Stimulated activated CD8-positive, alpha-beta memory T cell treated with anti-CD3 and anti-CD28 coated beads, Interleukin-7, amount 100 ng/mL, for 1 hour (primary cell): ENCODE measurements at places on chromosomes 3 and 15.
A peak's percentile ranks its signal among the peaks of the same experiment; 100 is the strongest.

DNA sequence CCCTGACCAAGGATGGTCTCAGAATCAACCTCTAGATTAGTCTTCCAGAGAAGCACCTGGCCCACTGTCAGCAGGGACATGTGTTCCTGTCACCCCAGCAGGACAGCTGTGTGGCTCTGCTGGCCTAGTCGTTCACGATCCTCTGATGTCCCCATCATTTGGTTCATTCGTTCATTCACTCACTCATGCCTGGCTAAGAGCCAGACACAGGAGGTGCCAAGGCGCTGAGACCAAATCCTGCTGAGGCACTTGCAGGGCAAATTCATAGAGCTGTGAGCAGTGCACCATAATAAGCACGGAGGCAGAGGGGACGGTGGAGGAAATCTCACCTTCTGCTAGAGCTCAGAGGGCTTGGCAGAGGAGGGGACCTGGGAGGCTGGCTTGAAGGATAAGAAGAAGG lies 49.9 kb upstream of the FGD5 start:
- DNase-seq, result no peak

DNA sequence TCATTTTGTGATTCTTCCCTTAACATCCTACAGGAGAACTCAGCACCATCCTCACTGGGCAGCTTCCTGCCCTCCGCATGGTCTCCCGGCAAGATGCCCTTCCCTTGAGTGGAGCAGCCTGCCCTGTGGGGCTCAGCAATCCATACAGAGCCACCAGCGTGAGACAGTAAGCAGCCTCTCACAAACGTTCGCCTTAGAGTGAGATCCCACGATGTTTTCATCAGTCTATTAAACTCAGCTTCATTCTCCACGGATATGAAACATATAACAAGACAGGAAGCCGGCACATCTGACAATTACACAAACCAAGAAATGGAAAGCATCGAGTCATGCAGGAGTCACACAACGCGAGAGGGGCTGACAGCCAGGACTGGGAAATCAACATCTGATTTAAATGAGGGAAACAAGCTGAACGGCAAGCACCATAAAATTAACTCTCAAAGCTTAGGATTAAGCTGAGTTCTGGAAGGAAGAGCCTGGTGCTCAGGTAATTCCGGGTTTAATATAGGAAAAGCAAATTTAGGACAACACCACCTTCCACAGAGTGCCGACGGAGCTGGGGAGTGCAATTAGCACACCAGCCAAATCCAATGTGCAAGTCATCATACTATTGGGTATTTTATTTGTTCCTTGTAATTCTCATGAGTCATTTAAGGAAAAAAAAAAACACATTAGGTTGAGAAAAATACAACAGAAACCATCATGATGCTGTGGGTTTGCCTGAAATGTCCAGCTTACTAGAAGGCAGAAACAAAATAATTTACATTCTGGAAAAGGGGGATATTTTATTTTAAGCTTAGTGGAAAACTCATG lies 272.0 kb downstream of the OCA2 start:
- no peak for DNase-seq

DNA sequence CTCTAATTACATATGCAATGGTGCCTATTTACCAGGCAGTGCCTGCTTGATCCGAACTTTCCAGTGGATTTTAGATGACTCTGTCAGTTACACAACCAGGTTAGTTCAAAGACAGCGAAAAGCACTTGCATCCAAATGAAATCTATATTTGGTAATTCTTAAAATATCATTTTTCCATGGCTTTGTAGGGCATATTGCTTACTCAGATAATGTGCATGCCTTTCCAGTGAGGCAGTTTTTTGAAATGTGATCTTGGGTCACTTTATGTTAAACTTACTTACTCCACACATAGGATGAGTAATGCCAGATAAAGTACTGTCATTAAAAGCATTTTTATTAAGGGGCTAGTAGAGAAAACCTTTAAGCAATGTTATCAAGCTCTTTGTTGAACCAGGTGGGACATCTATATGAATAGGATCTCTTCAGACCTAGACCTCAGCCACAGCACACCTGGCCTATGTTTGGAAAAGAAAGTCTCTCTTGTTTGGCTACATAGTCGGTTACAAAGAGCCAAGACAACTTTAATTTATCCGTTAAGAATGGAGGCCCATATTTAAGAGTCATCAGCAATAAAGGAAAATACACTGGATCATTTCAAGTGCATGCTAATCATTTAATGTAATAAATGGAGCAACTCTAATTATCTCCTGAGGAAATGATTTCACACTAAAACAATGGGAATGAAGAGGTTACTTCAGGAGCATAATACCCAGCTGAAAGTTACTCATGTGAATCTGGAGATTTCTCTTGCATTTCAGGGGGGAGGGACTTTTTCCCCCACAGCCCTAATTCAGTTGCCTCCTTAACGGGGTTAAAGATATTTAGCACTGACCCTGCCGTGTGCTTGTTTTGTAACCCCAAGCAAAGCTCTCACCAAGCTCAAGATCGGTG lies 56.3 kb upstream of the TMCO5A start:
- DNase-seq, result no peak

GRCh38 chr15:36449662-36450145 lies 129.7 kb upstream of the CDIN1 start:
- DNase-seq, result no peak

GRCh38 chr3:100104442-100104798 lies 9.9 kb downstream of the FILIP1L start:
- no peak for DNase-seq

GRCh38 chr3:13145826-13146642 lies 72.8 kb upstream of the IQSEC1 start:
- DNase-seq, result no peak

DNA sequence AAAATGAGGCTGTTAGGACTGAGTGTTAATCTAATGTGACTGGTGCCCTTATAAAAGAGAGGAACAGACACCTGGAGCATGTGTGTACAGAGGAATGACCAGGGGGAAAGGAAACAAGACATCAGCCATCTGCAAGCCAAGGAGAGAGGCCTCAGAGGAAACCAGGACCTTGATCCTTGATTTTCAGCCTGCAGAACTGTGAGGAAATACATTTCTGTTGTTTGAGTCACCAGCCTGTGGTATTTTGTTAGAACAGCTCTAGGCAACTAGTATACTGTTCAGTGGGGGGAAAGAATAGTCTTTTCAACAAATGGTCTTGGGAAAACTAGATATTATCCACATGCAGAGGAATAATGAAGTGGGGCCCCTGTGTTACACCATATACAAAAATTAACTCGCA lies 80.6 kb downstream of the CCR1 start:
- no peak for DNase-seq

DNA sequence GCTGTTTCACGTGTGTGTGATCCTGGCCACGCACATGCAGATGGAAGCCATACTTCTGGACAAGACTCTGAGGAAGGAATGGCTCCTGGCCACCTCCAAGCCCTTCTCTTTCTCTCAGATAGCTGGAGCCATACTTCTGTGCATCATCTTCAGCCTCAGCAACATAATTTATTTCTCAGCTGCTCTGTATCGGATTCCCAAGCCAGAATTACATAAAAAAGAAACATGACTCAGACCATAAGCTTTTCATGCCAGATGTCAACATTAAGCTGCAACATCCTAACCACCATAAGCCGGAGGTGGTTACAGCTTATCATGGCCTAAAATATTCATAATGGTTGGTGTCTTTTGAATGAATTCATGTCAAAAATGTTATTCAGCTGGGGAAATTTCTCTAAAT lies 10.6 kb upstream of the KIF23 start:
- DNase-seq, result no peak

DNA sequence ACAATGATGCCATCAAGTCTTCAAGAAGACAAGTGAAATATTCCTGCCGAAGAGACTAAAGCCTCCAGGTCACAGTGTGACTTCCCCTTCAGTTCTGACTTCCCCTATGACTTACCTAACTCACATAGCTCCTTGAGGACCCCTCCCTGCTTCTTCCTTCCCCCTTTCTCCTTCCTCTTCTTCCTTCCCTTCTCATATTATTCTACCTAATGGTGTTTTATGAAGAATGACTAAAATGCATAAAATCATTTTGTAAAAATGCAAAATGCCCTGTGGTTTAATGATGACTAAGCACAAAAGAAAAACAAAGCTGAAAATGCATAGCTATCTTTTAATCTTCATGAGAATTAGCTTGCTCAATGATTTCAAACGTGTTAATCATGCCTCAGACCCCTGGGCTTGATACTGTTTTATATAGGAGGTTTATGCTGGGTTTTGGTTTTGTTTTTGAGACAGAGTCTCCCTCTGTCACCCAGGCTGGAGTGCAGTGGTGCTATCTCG lies 26.1 kb upstream of the TM4SF4 start:
- no peak for DNase-seq

GRCh38 chr15:95681836-95682544 lies 648.5 kb upstream of the NR2F2 start:
- DNase-seq, result no peak

DNA sequence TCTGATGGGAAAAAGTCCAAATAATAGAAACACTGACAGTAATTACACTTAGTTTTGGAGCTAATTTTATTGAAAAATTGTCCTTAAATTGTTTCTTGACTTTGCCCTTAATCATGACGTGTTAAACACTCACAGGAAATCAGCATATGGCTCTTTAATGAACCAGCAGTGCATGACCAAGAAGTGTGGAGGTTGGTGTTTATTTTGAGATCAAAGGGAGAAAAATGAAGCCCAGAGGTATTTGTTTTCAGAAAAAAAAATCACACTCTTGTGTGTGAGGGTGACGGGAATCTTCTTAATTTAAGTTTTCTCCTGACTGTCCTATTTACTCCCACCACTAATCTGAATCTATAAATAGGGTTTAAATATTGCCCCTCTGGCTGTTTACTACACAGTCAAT lies 28.8 kb upstream of the SYNM start:
- DNase-seq, result no peak

GRCh38 chr3:2714834-2715233 lies 395.3 kb downstream of the IL5RA start:
- no peak for DNase-seq

DNA sequence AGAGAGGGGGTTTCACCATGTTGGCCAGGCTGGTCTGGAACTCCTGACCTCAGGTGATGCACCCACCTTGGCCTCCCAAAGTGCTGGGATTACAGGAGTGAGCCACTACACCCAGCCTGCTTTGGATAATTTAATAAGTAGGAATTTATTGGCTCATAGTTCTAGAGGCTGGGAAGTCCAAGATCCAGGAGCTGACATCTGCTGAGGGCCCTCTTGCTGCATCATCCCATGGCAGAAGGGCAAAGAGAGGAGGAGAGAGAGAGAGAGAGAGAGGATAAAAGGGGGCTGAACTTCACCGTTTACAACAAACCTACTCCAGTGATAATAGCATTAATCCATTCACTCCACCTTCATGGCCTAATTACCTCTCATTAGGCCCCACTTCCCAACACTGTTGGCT lies 62.0 kb upstream of the HES1 start:
- DNase-seq, result no peak

GRCh38 chr3:134189849-134190248 lies 60.8 kb downstream of the RYK start:
- DNase-seq, result no peak

- no peak for DNase-seq
These were observed 71.8 kb upstream of the ZBTB20 start for GRCh38 chr3:115218859-115219258.

DNA sequence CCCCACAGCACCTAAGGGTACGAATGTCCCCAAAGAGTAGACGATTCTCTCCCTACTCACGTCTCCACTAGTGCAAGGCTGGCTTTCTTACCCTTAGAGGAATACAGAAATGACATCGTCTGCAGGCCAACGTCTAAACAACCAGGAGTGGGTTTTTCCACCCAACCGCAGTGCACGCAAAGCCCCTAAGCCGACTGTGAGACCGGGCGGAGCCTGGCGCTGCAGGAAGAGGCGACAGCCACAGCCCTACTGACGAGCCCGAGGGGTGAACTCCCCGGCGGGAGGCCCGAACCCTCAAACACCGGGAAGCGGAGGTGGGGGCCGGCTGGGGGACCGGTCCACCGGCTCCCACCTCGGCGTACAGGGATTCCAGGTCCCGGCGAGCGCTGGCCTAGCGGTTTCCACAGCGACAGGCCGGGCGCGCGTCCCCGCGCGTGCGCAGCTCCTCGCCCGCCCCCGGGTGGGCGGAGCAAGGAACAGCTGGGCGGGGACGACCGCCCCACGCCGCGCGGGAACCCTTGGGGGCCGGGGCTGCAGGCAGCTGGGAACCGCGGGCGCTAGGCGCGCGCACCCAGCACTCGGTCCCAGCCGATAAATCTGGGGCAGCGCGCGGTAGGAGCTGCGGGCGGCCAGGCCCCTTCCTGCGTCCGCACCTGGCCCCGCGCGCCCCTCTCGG lies at the start of the genes CEP19 and PIGX:
Gene CEP19, minus strand, starts transcription at position 413 of the 676 bp plus-strand sequence. CDS start 3,593 bp downstream, outside the sequence.
Gene PIGX, plus strand, starts transcription at position 540 of the 676 bp plus-strand sequence.
- peak; percentile 68 for DNase-seq

- DNase-seq, result no peak
These were observed 273.5 kb upstream of the SEMA6D start for GRCh38 chr15:47443839-47444238.

DNA sequence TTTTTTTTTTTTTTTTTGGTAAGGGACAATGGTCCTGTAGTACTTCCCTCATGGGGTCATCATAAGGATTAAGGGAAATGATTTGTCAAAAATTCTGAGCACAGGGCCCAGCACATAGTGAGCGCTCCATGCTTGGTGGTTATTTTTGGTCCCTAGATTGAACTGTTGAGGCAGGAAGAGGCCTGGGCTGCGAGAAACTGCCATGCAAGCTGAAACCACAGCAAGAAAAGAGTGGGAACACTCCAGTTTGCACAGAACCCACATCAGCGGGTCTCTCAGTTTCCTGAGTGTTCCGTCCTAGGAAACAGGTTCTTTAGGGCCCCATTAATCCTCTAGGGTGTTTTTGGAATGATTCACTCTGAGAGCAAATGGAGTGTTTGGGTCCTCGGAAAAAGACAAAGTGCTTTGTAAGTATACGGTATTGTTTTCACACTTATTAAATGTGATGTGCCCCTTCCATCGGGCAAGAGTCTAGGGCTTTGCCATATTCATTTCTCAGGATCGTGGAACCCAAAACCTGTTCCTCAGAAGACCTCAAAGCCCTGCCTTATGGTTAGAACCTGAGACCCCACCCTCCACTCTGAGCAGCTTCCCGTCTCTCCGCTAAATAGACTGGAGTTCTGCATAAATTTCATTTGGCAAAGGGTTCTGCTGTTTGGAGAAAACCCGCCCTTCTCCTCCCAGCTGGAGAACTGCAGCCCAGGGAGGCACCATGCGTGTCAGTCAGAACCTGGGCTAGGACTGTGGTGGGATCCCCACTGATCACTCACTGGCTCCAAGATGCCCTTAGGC lies 60.4 kb downstream of the SPSB4 start:
- DNase-seq, result no peak

GRCh38 chr3:147713234-147714133 lies 304.3 kb downstream of the ZIC1 start:
- DNase-seq, result no peak

GRCh38 chr3:62567097-62568021 lies 194.0 kb upstream of the FEZF2 start:
- DNase-seq, result no peak

- no peak for DNase-seq
These were observed 196.0 kb upstream of the BCL6 start for GRCh38 chr3:187941135-187941847.
